ENCODE measurements at places on chromosomes 5 and 9. TPM values are rescaled to one million over a fixed set of nuclear protein-coding genes. Genes with fewer than 3 reads are reported as not detected.

- no peak for DNase-seq
These were observed 169.9 kb downstream of the DAB2IP start for GRCh38 chr9:121821326-121821725.

- DNase-seq = no peak
These were observed 55.6 kb downstream of the SPTLC1 start for GRCh38 chr9:92059661-92060060.

GRCh38 chr5:1468247-1468612, 23.0 kb upstream of the SLC6A3 start:
- peak; percentile 62 for DNase-seq

Gene PTGS1
- total RNA-seq = 73.4 TPM

Gene VLDLR
- 5.8 TPM for total RNA-seq

Gene DBH
- not detected for total RNA-seq

Measured in suprapubic skin (tissue), 4 donors.